Psoas muscle (tissue), 8 donors: ENCODE measurements at places on chromosomes 6 and 20. TPM values are rescaled to one million over a fixed set of nuclear protein-coding genes. Genes with fewer than 3 reads are reported as not detected.

DNA sequence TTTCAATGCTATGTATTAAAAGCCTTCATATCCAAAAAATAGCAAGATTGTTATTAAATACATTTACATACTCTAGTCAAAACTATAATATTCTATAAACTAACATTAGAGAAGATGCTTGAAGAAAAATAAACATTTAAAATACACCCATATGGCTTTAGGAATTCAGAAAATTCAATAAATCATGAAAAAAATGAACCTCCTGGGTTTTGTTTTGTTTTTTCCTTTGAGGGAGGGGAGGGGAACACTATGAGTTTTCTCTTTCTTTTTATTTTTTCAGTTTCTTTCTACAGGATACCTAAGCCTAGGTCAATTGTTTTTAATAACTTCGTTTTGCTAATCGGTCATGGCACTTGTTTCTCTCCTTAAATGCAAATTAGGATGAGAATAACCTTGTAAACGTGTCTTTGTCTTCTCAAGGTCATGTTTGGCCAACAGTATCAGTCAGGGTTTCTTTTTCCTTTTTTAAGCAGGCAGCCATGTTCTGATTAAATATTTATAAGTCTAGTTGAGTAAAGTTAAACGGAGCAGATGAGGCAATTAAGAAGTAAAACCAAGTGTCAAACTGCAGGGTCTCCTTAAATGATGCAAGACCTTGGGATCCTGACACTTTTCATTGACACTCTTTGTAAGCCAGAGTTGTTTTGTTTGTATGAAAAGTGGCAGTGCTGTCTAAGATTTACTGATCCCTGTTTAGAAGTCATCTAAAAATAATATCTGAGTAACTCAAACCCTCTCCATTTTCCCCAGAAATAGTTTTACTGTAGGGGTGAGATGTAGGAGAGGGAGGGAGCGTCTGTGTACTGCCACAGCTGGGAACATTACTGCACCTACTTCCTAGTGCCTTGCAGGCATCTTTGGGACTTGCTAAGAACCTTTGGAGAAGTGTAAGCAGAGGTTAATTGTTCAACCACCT lies 392.3 kb downstream of the PLCB1 start:
- no peak for DNase-seq

BPIFA1 gene
- polyA plus RNA-seq: not detected

DNA sequence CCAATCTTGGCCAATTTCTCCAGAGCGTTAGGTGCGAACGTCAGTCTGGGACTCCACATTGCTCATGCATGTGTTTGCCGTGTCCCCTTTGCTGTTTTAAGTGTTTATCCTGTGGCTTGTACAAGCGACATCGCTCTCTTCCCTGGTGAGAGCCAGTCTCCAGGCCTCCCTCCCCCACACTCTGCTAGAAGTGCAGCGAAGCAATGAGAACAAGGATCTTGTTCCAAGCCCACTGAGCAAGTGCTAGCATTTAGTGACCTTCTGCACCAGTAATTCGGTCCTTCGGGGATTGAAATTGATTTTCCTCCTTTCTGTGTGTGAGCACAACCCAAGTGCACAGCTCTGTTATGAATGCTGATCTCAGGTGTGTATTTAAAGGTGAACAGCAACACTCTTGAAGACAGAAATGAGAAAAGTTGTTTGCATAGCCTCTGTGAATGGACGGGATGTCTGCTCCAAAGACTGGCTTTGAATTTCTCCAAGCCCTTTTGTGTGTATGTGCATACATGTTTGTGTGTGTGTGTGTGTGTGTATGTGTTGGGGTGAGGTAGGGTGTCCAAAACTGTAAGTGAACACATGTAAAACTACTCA lies 29.0 kb downstream of the CD83 start:
- DNase-seq: no peak

FABP7 gene
- polyA plus RNA-seq: 42.1 TPM

- no peak for DNase-seq
Observed at GRCh38 chr6:38179794-38180430, 360.4 kb downstream of the ZFAND3 start.

DNA sequence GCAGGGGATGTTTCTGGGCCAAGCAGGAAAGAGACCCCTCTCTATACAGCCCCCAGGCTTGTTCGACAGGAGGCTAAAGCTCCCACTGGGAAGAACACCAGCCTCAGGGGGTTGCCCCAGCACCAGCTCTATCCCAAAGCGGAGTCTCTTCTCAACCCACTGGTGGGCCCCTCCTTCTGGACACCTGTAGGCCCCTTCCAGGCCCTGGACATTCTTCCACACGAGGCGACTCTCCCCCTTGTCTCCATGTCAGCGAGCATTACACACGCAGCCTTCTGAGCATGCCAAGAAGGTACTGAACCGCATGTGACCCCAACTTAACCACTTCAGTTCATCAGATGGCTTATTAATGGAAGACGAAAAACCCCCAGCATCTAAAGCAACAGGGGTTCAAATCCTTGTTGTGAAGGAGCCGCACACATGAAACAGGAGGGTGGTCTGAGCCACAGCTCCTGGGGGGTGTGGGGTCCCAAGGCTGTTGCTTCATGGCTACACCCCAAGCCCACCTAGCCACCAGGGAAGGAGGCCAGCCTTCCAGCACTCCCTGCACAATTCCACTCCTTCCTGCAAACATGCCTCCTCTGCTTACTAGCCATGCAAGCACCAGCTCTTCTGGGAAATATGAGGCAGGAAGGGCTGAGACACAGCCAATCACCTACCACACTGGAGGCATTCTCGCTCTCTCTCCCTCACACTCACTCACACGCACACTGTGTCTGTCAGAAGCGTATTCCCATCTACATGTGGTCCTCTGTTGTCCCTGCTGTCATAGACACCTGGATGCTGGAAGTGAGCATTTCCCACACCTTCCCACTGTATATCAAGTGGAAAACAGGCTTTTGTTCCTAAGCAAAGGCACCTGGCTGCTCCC lies 104.5 kb downstream of the NOL4L start:
- no peak for DNase-seq

- no peak for DNase-seq
Observed at GRCh38 chr6:149248693-149249369, 68.7 kb upstream of the TAB2 start.

DNA sequence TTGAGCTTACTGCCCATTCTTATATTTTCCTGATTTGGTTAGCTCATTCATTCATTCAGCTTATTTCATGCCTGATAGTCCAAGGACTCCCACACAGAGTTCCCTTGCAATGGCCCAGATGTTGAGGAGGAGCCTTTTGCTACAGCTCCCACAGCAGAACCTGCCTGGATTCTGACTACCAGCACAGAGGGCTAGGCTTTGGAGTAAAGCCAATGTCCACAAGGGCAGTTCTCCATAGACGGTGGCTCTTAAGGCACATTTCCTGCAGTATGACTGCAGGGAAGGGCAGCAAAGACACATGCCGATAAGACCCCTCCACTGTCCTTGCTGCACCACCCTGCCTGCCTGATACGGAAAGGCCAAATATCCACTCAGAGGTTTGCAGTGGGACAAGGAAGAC lies 112.3 kb upstream of the SYNDIG1 start:
- no peak for DNase-seq

DNA sequence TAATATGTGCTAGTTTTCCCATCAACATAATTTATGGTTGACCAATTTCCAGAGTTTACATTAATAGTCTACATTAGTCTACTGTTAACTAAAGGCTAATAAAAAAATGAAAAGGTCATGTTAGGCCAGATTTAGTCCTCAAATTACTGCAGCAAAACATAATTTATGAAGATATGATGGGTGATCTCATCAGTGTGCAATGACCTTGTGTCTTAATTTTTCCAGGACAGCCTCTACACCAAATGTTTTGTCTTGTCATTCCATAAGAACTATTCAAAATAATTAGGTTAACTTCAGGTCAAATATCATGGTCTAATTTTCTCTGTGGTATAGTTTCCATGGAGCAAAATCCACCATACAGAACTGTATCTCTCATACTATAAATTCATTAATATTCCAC lies 234.2 kb downstream of the COL12A1 start:
- DNase-seq: no peak

SLC22A7 gene
- polyA plus RNA-seq: not detected

- no peak for DNase-seq
Observed at GRCh38 chr6:154433477-154434241, 76.8 kb downstream of the CNKSR3 start.

GRCh38 chr6:126625019-126625418 lies 285.1 kb downstream of the CENPW start:
- DNase-seq: no peak

LY86 gene
- polyA plus RNA-seq: 0.18 TPM

GRCh38 chr6:122770835-122771601 lies 8.5 kb upstream of the FABP7 start:
- no peak for DNase-seq

- no peak for DNase-seq
Observed at GRCh38 chr20:48656661-48657211, 171.1 kb downstream of the PREX1 start.

SIGLEC1 gene
- polyA plus RNA-seq: 0.98 TPM

SNAP25 gene
- not detected for polyA plus RNA-seq

TNFRSF6B gene
- polyA plus RNA-seq: 6.1 TPM

DNA sequence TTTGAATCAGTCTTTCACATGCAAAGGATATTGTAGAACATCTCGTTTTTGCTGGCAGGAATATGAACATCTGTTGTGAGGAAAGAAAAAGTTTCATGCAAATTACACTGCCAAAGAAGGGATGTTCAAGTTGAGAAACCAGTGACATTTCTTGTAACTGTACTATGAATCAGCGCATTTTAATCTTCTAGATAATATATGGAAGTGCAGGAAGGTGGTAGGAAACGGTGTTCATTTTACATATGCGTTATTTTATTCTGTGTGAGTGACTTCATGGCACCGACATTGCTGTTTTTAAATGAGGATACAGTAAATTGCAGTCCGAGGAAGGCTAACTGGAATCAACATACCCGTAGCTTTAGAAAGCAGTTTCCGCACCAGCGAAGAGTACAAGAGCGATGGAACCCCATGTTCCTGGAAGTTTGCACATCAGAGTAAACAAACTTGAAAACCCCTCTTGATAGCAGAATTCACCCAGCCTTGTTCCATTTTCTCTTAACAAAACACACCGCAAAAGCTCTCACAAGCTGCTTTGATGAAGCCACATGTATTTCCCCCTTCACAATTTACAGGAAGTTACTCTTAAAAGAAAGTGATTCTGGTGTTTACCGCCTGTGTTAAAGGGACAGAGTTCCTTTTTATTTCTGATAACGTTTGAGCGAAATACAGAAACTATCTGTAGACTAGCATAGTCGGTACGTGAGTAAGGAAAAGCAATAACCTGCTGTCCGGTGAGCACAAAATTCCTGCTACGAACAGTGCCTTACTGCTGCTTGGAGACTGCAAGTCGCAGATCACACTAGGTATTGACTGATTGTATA lies 11.5 kb downstream of the PRDM1 start:
- no peak for DNase-seq

DNA sequence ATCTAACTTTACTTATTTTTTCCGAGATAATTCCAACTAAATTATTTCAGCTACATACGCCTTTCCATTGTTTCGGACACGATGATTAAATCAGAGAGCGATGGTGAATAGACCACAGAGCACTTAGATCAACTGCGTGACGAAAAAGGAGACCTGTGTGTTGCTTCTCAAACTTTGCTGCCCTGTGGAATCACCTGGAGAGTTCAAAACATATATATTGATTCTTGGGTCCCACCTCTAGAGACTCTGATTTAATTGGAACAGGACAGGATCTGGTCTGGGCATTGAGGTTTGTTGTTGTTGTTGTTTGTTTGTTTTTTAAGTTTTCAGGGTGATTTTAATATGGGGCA lies 401 bp upstream of the TNFRSF21 start:
- DNase-seq: no peak

MICA gene
- polyA plus RNA-seq: 5.0 TPM

DNA sequence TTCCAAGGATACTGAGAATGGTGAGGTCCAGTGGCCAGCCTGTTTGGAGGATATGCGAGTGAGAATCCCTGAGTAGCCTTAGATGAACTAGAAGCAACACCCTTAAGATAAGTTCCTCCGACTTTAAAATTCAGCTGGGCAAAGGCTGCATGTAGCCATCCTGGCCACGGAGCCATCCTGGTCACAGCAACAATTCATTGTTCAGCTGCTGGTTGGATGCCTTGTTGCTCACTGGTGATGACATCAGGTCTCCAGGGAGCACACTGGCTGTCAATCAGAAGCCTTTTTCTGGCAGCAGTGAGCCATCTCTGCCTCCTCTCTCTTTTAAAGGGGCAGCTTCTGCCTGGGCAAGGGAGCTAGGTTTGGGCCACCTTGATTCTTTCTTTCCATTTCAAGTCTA lies 22.4 kb upstream of the RIMS4 start:
- DNase-seq: no peak

RBM12 gene
- polyA plus RNA-seq: 5.3 TPM

DNA sequence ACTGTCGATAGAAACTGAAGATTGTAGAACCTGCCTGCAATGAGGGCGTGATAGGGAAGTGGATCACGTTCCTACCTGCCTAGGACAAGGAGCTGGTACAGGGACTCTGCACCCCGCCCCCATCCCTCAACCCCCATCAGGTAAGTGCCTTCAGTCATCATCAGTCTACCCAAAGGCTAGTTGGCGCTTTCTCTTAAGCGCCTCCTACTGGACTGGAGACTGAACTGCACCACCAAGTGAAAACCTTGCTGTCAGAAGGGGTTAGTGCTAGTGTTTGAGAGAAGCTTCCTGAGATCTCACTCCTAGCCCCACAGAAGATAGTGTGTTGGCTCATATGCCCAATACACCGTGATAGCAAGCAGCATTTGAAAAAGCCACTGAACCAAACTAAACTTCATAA lies 706.5 kb upstream of the MAN1A1 start:
- no peak for DNase-seq

GPX5 gene
- not detected for polyA plus RNA-seq

GRCh38 chr20:53800883-53801604 lies 207.4 kb upstream of the ZNF217 start:
- DNase-seq: no peak

GRM1 gene
- polyA plus RNA-seq: 0.03 TPM

DNA sequence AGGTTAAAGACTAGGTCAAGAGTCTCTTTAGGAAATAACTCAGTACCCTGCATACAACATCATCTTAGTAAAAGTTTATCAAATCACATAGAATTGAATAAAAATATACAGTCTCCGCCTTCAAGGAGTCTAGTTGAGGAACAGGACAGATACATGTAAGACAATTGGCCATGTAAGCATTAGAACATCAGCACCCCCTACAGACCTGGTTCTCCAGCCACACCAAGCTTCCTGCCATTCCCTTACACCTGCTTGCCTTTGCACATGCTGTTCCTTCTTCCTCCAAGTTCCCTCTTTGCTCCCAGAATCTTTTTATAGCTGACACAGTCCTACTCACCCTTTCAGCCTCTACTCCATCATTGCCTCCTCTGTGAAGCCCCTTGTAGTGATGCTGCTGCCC lies 187.8 kb upstream of the LRFN2 start:
- no peak for DNase-seq

DSP gene
- 0.26 TPM for polyA plus RNA-seq

- DNase-seq: no peak
Observed at GRCh38 chr20:57013741-57014140, 252.7 kb downstream of the BMP7 start.

DNA sequence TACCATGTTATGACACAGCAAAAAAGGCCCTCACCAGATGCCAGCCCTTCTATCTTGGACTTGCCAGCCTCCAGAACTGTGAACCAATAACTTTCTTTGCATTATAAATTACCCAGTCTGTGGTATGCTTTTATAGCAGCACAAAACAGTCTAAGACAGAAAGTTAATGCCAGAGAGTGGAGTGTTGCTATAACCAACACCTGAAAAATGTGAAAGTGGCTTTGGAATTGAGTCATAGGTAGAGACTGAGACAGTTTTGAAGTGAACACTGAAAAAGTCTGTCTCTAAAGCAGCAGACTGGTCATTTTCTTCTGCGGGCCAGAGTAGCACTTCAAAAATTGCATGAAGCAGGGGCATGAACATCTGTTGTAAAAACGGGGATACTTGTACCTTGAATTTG lies 28.0 kb upstream of the ASIP start:
- DNase-seq: no peak

KIFC1 gene
- polyA plus RNA-seq: 0.19 TPM

- no peak for DNase-seq
Observed at GRCh38 chr6:147559006-147559405, 50.5 kb downstream of the SAMD5 start.
